Activated CD8-positive, alpha-beta memory T cell treated with anti-CD3 and anti-CD28 coated beads for 1 hour (primary cell): ENCODE measurements at places on chromosomes 5 and 9.

GRCh38 chr5:151770383-151771258, 1.1 kb upstream of the G3BP1 start:
- peak; percentile 27 for DNase-seq

GRCh38 chr9:22138956-22139660, 130.0 kb upstream of the CDKN2B start:
- no peak for DNase-seq

GRCh38 chr5:66867618-66868322, 271.6 kb downstream of the MAST4 start:
- DNase-seq: no peak

DNA sequence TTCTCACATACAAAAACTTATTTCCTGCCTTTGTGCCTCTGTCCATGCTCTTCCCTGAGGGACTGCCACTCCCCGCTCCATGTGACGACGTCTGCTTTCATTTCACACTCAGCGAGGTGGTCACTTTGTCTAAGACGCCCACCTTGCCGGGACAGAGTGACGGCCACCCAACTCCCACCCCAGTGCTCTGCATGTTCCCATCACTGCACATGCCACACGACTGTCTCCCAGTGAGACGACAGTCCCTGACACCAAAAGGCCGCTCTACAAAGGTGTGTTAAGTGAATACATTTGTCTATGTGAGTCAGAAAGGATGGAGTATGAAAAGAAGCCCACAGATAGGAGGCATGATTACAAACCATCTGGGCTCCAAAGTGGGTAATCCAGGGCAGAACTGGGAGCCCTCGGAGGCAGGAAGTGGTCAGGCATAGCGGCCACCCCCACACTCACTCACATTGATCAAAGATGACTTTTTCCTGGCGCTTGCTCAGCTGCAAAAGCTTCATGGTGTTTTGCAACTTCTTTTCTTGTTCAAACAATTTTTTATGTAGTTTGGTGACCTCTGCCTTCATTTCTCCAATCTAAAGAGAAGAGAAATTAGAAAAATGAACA, 185.8 kb downstream of the CDK5RAP2 start:
- DNase-seq: no peak

DNA sequence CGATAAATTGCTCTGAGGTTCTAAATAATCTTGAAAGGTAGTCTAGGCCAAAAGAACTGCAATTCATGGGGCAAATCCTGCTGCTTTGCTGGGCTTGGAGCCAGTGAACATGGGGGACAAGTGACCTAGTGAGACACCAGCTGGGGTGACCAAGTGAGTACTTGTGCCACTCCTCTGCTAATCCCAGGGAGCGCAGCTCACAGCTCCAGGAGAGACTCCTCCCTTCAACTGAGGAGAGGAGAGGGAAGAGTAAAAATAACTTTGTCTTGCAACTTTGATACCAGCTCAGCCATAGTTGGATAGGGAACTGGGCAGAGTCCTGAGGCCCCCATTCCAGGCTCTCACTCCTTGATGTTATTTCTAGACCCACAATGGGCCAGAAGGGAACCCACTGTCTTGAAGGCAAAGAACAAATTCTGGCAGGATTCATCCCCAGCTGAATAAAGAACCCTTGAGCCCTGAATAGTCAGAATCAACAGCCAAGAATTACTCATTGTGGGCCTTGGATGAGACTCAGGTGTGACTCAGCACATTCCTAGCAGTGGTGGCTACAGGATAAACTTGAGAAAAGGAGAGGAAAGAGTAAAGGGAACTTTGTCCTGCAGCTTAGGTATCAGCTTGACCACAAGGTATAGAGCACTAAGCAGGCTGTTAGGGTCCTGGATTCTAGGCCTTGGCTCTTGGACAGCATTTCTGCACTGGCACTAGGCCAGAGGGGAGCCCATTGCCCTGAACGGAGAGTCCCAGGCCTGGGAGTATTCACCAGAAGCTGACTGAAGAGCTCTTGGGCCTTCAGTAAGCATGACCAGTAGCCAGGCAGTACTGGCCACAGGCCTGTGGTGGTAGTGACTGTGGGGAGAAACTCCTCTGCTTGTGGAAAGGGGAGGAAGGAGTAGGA, 288.3 kb upstream of the CDH18 start:
- DNase-seq: no peak

GRCh38 chr5:33984671-33985124, at the start of gene SLC45A2:
TSS of gene SLC45A2 (minus strand) at chr5:33984693. CDS start at chr5:33984583, 110 bp downstream.
- DNase-seq: no peak

GRCh38 chr9:111839987-111840386, 45.2 kb upstream of the SHOC1 start:
- no peak for DNase-seq

GRCh38 chr5:176612008-176612407, 2.1 kb upstream of the GPRIN1 start:
- no peak for DNase-seq

DNA sequence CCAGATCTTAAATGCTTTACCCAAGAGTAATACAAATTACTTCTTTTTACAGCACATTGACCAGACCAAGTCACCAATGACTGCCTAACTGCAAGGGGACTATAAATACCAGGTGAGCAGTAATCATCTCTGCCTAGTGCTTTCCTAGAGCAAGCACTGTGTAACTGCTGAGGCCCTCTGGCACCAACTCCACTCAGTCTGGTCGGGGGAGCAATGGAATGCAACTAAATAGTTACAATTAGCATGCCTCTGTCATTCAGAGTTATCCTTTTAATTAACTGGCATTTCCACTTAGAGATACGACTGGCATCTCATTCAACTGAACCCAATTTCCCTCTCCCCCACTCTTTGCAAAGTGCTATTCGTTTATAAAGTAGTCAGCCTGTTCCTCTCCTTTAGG, 1309.1 kb upstream of the DMAC1 start:
- no peak for DNase-seq

DNA sequence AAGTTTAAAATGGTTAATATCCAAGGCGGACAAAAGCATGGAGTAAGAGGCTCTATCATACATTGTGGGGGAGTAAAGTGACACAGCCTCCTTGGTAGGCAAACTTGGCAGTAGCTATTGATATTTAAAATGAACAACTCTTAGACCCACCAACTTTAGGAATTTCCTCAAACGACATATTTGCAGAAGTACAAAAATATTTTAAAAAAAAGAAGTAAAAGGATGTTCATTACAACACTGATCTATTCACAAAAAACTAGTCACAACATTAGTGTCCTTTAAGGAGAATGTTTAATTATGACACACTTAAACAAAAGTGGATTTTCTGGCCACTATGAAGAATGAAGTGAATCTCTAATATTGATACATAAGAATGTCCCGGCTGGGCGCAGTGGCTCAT, 1.7 kb downstream of the ALG2 start:
- no peak for DNase-seq

GRCh38 chr5:109034306-109034705, 286.6 kb downstream of the FER start:
- DNase-seq: no peak
